AG09319 (cell line): ENCODE measurements at places on chromosomes 11 and 22.

DNA sequence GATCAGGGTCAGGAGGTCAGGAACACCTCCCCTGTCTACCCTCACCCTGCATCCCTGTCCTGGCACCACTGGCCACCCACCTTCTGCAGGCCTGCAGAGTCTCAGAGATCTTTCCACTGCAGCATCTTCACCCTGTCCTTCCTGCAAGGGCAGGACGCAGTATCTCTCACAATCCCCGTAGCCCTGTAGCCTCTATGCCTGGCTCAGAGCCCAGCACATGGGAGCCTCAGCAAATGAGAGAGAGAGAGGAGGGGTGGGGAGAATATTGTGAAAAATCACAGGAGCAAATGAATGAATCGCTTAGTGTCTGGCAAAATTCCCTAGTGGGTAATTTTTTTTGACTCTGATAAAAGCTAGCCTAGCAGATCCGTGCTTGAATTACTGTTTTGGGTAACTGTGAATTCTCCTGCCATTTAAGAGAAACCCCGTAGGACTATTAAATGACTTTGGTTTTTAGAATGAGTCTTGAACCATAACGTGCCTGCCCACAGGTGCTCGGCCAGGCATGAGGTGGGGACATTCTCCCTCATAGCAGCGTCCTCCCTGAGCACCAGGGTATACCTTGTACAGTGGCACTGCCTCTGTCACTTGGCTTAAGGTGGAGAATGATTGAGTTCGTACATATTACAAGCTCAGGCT lies 91.5 kb downstream of the MORC2 start:
- no peak for DNase-seq

GRCh38 chr11:115256397-115257197 lies 247.6 kb downstream of the CADM1 start:
- DNase-seq, result no peak

DNA sequence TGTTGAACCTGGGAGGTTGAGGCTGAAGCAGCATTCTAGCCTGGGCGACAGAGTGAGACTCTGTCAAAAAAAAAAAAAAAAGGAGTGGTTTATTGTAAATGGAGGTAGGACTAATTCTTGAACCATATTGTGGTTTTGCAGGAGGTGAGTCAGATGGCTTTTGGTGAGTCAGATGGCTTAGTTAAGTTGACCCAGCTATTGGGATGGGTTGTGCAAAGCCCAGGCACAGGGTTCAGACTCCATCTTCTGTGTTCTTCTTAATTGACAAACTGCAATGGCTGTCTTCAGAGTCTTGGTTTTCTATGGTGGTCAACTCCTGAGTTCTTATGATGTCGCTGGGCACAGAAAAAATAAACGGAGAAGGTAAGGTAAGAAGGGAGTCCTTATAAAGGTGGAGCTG lies 182.7 kb downstream of the ADAMTS15 start:
- DNase-seq, result no peak

DNA sequence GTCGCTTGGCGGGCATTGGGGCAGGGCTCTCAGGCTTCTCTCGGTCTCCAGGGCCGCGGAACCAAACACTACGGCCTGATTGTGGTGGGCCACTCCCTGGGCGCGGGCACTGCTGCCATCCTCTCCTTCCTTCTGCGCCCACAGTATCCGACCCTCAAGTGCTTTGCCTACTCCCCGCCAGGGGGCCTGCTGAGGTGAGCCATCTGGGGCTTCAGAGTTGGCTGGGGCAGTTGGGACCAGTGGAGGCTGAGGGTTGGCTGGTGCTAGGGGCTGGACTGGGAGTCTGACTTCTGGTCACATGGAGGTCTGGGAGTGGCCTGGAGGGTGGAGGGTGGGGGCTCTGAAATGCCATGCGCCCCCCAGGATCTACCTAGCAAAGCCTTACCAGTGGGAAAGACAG lies 15.3 kb upstream of the MYRF start:
- DNase-seq, result no peak

DNA sequence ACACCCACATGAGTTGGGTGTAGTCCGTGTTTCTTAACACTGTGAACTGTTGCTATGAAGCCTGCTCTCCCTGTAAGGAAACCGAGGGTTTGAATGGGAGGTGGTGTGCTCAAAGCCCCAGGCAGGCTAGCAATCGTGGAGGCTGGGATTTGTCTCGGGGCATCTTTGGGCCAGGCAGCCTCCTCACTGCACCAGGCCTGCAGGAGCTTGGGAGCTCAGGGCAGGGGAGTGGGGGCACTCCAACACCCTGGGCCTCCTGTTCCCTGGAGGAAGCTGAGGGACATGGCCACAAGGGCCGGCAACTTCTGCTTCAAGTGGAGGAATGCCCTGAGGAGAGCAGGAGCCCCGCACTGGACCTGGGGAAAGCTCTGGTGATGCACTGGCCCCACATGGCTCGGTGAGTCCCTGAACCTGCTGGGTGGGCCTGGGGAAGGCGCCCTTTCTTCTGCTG lies 164.7 kb upstream of the B3GAT1 start:
- no peak for DNase-seq

GRCh38 chr11:112828421-112828820 lies 132.8 kb upstream of the NCAM1 start:
- DNase-seq, result no peak

DNA sequence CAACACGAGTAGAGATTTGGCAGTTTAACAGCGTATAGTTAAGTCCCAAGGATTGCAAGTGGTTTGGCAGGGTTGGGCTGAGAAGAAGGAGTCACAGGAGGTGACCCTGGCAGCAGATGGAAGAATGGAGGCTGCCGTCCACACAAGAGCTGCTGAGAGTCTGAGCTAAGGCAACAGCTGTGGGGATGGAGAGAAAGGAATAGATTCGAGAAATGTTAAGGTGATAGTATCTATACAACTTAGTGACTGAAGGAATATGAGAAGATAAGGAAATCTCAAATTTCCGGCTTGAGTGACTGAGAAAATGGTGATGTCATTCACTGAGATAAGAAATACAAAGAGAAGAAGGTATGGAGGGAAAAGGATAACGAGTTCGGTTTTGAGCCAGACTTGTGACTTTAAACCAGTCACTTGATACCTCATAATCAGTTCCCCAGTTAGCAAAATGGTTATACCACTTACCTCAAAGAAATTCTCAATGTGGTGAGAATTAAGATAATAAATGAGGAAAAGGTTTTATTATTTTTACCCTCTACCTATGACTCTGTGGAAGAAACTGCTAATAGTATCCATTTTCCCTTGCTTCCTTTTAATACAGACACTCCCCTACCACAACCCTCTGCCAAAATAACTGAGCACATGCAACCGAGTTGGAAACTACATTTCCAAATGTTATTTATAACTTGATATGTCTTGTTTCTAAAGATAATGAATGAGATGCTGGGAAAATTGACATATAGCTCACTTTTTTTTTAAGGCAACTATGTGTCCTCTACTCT lies 30.7 kb downstream of the FAM168A start:
- DNase-seq, result no peak

GRCh38 chr11:128474036-128474874 lies 113.1 kb downstream of the ETS1 start:
- DNase-seq, result no peak

- no peak for DNase-seq
Measured at GRCh38 chr22:17569971-17570511, 6.7 kb downstream of the SLC25A18 start.
